Stimulated activated CD8-positive, alpha-beta memory T cell treated with anti-CD3 and anti-CD28 coated beads, Interleukin-7, amount 100 ng/mL, for 4 hours (primary cell): ENCODE measurements at places on chromosomes 6 and 20.

GRCh38 chr6:1622851-1623768 lies 13.4 kb downstream of the FOXC1 start:
- DNase-seq = no peak

GRCh38 chr20:5630071-5630470 lies 120.1 kb upstream of the SHLD1 start:
- no peak for DNase-seq

DNA sequence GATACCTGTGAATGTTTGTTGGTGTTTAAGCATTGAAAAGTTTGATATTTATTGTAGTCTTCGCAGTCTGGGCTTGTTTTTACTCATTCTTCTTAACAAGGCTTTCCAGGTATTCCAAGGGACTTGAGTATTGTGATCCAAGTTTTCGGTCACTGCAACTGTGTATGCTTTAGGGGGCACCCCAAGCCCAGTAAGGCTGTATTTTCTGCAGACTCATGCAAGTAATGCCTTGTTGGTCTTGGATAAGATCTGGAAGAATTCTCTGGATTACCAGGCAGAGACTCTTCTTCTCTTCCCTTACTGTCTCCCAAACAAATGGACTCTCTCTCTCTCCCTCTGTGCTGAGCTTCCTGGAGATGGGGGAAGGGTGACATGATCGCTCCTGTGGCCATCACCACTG lies 82.1 kb downstream of the RFPL4B start:
- DNase-seq = no peak

- DNase-seq = no peak
Measured at GRCh38 chr20:48831718-48832404, 4.1 kb upstream of the PREX1 start.
